NCI-H1694 treated with DMSO at 0.1 percent for 48 hours (cell line): ENCODE measurements at places on chromosomes 7 and 10.

DNA sequence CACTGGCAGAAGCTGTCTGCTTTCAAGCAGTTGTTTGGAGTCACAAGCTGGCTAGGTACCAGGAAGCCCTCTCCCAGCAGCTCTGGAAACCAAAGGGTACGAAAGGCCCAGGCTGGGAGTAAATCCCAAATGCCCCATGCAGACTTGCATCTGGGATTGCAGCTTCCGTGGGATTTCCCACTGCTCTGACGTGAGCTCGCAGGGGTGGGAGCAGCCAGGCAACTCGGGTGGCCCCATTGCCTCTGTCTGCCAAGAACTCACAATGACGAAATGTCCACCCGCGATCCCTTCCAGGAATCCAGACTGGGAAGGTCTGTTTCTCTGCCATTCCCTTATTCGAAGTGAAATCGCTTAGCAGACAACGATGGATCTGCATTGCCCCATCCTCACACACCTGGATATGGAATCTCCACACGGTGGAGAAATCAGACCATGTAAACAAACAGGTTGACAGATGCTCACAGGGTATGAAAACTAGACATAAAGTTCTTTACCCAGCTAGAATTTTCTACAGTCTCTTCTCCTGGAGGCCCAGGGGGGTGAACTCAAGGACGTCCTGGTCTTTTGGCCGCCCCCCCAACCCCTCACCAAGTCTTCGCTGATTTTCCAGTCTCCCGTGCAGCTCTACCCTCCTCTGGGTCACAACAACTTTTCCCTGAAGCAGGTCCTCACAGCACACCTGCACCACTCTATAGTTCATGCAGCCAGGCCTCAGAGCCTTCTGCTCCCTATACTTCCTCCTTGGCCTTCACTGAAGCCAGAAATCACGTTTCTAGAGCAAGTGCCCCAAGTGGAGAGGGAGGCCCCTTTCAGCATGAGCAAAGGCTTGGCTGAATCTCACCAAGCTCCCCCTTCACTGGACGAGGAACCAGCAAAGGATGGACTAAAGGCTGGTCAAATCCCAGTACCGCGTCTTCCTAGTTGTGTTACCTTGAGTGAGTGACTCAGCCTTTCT lies 20.0 kb downstream of the SH3PXD2A start:
- no peak for DNase-seq

- DNase-seq: no peak
Observed at GRCh38 chr10:33703501-33704213, 369.2 kb upstream of the NRP1 start.

GRCh38 chr7:102097601-102098161 lies 189.0 kb upstream of the SH2B2 start:
- no peak for DNase-seq

DNA sequence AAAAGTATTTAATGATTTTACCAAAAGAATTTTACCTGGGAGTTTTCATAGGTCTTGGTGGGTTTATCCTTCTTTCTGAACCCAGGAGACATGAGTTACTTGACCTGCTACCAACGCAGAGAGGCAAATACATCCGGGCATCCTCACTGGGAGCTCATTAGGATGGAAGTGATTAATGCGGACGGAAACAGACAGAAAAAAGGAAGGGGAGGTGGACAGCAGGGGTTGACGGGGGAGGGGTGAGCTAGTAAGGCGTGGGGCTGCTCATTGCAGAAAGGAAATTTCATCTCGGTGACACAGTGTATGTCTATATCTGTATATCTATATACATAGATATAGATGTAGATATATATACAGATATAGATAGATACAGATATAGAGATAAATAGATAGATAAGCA lies 408.2 kb upstream of the ADARB2 start:
- DNase-seq: no peak

GRCh38 chr10:4650582-4650981 lies 175.4 kb upstream of the AKR1E2 start:
- DNase-seq: no peak

- DNase-seq: no peak
Observed at GRCh38 chr10:119253433-119254174, 46.2 kb downstream of the GRK5 start.

GRCh38 chr10:51397695-51398094 lies 301.7 kb downstream of the CSTF2T start:
- peak; percentile 1 for DNase-seq

DNA sequence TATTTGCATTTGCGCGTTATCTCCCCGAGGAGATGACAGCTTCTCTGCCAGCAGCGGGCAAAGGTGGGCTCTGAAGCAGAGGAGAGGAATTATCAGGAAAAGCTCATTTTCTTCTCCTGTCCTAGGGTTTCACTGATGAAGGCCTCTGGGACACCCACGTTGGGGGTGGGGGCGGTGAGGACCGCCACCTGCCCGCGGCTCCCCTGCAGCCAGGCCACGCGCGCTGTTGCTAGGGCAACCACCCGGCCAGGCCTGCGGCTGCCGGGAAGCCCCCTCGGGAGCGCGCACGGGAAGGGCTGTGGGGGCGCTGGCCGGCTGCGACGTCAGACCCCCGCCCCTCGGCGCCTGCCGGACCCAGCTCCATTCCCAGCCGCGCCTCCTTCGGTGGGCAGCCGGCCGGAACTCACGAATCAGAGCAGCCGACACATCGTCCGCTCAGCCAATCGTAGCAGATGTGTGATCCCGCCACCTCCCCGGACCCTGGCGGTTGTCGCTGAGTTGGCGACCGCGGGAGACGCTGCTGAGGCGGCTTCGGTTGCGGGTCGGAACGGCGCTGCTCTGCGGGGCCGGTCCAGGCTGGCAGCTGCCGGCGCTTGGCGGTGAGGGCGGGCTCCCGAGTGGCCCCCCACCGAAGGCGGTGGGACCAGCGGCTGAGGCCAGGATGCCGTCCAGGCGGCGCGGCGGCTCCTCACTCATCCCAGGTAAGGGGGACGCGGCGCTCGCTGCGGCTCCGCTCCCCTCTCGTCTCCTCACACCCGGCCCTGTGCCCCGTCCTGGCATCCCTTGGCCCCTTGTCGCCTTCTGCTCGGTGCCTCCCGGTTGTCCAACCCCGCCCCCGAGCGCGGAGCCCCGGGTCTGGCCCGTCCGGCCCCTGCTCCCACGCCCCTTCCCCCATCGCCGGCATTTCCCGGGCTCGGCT lies at the start of gene TPST1:
TPST1 (plus strand) TSS at position 513 of the 919 bp plus-strand sequence. CDS start 35,092 bp downstream, outside the sequence.
- peak; percentile 79 for DNase-seq

DNA sequence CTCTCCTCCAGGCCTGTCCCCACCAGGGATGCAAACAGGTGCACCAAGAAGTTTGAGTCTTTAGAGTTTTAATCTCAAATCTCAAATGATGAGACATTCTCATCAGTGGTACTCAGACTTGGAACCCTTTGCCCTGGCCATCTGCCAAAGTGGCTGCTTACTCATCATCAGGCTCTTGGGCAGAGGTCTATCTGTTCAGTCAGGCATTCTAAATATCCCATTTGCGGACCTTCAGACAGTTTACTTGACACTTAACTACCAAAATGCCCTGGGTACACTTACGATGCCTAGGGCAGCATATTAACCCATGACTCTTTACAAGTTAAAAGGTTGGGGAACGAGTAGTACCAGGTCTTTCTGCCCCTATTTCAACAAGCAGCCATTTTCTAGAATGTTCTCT lies 61.2 kb upstream of the YAE1 start:
- no peak for DNase-seq

DNA sequence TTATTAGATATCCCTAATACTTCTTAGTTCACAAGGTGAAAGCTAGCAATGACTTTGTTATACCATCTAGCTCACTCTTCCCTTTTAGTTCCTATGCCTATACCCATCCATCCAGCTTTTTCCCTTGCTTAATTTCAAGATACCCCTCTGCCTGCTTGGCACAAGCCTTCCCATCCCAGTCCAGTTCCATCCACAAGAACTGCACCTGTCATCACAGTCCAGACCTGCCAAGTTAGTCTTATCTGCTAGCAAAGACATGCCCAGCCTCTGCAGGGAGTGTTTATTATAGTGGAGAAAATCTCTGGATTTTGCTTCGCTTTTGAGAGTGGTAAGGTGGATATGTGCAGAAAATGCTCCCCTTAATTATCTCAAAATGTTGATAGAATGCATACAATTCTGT lies 158.2 kb downstream of the ST7 start:
- no peak for DNase-seq

GRCh38 chr7:23175938-23176337 lies 5.9 kb upstream of the NUP42 start:
- DNase-seq: no peak

DNA sequence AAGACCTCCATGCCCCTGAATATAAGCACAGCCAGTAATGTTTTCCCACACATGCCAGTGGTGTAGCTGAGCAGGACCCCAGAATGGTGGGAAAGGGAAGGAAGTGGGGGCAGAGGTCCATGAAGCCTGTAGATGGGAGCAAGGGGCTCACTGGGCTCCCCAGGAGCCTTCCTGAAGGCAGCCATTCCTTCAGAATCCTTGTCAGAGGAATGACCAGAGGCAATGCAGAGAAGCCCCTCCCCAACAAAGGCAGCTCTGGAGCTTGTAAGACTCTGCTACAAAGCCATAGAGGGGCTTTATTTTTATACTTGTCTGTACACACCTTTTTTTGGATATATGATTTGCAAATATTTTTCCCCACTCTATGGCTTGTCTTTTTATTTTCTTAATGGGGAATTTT lies 165.0 kb upstream of the TCF7L2 start:
- no peak for DNase-seq

GRCh38 chr7:97078023-97078969 lies 39.2 kb upstream of the SDHAF3 start:
- no peak for DNase-seq

DNA sequence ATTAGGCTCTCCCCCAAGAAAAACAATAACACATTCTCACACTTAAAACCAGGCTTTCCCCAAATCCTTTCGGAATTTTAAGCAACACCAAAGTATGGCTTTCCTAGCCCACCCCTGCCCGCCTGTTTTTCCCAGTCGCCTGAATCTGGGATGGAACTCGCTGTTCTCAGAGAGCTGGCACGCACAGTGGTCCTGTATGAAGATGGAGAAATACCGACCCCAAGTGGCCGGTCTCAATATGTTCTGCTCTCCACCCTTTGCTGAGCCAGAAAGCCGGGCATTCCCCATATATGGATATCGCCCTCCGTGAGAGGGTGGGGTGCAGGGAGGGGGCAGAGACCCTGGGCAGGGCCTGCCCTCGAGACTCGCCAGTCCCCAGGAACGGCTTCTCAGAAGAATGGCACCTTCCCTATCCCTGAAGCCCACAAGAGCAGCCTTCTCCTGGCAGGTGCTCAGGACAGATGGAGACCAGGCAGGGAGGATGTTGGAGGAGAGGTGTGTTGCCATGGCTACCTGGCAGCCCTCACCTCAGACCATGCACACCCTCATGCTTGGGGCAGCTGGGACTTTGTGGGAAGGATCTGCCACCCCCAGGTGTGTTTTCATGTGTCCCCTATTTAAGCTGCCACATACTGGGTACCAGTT lies 3.4 kb downstream of the TACR2 start:
- peak; percentile 71 for DNase-seq

DNA sequence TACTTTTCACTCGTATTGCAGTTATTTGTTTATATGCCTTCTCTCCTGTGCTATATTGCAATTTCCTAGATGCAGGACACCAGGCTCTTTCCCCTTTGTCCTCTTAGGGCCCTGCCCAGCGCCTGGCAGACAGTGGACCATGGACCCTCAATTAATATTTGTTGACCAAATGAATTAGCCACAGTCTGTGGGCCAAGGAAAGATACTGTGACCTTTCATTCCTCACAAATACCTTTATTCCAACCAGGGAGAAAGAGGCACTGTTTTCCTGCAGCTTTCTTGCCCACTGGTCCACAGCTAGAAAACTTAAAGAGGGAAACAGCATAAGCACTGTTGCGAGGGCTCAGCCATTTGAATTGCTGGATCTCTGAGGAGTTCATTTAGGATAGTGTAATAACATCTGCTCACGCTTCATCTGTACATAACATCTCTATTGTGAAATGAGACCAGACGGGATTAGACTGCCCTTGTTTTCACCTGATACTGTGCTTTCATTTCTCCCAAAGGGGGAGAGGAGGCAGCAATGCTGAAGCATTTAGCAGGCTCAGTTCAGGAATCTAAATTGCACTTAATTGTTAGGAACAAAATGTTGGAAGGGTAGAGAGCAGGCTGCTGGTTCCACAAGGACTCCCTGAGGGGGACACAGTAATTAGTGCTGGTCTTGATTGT lies 46.7 kb downstream of the TNS3 start:
- peak; percentile 13 for DNase-seq

- no peak for DNase-seq
Observed at GRCh38 chr7:106114716-106115383, 2.7 kb upstream of the SYPL1 start.

DNA sequence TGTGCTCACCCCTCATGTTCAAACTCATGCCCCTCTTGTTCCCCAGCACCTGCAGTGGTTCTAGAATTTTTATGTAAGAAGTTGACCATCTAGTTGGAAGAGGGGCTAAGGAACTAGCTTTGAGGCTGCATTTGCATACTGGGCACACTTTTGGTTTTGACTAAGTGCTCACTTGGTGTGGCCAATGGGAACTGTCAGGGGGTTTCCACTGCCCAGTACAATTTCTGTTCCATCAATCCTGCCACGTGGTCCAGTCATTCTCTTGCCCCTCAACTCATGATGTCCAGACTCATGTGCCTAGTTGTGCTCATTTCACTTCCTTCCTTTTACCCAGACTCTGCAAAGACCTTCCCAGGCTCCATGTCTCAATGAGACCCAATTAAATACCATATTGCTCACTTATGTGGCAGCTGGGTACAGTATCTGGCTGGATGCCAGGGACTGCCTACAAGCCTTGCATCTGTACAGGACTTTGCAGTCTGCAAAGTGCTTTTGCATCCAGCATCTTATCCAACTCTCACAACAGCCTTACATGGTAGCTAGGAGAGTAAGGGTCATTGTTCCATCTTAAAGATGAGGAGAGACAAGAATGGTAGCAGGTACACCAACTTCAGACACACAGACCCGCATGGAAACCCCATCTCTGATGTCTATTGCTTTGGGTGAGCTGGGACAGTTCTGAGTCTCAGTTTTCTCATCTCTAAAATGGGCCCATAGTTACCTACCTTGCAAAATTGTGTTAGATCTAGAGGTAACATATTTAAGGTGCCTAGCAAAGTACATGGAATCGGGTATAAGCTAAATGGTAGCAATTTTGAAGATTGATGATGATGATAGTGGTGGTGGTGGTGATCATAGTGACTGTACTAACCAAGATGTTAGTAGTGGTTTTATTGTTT lies 30.1 kb upstream of the KCNMA1 start:
- DNase-seq: peak; percentile 72

DNA sequence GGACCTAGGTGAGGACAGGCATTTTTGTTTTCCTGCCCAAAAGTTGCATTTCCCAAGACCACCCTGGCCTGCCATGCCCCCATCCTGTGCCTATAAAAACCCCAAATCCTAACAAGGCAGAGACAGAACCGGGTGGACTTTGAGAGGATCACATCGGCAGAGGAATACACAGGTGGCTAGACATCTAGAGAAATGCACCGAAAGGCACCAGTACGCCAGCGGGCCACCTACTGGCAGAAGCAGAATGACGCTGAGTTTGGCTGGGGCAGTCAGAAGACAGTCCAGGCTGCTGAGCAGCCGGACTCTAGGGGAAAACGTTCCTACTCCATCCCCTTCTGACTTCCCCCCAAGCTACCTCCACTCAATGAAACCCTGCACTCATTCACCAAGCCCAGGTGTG lies 2.8 kb downstream of the AKR1C4 start:
- DNase-seq: no peak

- DNase-seq: no peak
Observed at GRCh38 chr7:118747473-118747872, 523.0 kb downstream of the ANKRD7 start.
